ENCODE measurements at places on chromosomes 7 and 10.

DNA sequence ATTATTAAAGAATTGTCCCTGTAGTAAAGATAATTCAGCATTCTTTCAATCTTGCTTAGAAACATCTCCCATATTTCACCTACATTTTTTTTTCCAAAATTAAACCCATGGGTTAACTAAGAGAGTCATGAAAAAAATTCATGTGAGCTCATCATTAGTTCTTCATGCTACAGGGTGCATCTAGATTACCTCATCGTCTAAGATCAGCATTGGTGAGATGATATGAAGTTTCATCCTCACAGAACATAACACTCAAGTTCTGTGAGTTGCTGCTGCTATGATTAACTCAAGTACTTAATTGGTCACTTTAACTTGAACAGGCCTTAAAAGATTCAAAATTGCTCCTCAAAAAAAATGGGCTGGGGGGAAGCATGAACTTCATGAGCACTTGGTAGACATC is 50.0 kb downstream of the RAB11FIP2 start:
- DNase-seq = no peak

DNA sequence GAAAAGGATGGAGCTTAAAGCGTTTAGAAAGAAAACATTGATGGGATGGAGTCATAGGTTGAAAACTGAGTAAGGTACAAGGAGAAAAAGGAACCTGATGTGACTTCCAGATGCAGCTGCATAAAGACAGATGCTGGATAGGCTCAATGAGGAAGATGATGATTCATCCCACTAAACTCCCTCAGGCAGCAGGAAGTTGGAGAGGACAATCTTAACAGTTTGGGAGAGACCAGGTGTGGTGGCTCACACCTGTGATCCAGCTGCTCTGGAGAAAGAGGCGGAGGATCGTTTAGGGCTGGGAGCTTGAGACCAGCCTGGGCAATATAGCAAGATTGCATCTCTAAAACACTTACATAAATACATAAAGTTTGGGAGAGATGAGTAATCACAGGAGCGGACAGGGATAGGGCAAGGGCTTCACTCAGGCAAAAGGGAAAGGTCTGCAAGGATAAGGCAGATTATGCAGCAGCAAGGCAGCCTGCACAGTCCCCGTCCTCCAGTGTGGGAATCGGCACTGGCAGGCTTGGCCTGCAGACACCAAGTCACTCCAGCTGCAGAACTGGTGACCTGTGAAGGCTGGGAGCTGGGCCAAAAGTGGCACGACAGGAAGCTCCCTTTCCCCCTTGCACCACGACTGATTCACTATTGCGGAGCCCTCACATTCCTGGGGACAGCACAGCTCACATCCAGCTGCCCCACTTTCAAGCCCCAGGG is 438.5 kb downstream of the GRID1 start:
- DNase-seq = no peak

DNA sequence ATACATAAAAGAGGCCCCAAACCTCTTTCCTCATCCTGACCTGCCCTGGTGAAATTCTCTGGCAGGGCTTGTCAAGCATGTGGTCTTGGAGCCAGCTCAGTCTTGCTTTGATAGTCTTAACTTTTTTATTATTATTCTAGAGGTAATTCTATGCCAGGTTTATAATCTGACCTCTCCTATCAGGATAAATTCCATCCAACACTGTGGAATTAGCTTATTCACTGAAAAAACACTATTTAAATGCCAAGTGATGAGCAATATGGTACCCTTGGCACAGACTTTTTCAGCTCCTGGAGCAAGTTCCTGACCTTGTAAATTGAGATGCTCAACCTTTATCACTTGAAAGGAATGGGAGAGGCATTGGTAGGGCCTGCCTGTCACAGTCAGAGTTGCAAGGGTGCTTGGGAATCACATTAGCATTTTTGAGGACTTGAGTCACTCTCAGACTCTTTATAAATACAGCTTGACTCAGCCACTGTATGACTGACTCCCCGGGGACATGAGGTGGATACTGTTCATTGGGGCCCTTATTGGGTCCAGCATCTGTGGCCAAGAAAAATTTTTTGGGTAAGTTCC is at the start of gene CPA4:
CPA4 (plus strand) TSS at position 480 of the 576 bp plus-strand sequence; CDS start at position 500, 20 bp downstream.
- DNase-seq = no peak

- DNase-seq = no peak
These were observed 11.5 kb upstream of the SP8 start for GRCh38 chr7:20798081-20798693.

DNA sequence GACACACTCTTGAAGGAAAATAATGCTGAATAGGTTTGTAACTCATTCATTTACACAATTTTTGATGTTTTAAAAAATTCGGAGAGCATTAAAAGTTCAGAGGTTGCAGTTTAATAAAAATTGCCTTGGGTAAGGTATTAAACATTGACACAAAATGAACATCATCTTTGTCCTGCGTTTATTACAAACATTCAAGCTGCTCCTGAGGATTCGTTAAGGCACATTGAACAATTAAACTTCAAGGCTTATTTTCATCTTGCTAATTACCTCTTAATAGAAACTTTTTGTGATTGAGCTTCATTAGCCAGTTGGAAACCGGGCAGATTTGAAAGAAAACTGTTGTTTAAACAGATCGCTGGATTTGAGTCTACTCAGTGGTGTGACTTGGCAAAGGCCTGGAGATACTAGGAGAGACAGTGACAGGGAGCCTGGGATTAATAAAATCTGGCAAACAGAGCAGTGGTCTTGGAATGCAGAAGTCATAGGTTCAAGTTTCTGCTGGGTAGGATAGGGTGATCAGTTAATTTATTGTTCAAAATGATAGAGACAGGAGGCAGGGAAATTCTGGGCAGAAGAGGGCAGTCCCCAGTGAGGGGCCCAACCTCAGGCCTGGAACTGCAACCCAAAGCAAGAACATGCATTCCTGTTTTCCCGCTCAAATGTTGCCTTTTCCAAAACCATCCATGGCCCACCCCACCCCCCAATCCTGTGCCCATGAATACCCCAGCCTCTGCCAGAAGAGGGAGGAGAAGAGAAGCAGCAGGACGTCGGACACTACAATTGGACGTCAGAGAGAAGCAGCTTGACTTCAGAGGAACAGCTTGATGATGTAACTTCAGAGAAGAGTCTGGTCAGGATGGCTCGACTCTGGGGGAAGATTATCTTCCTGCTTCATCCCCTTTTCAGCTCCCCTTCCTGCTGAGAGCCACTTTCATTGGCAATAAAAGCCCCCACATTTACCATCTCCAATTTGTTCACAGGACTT is 43.5 kb upstream of the SLC35G1 start:
- no peak for DNase-seq

DNA sequence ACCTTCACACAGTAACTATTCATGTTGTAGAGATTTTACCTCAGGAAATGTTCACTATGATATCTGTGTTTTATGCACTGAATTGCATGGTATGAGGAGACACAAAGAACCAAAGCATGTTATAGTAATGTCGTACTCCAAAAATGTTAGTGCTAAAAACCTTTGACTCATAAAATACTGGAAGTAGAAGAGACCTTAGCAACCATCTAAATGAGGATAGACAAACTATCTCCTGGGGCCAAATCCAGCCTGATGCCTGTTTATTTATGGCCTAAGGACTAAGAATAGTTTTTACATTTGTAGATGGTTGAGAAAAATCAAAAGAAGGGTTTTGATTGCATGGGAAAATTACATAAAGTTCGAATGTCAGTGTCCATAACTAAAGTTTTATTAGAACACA is 535.1 kb downstream of the INHBA start:
- no peak for DNase-seq

- DNase-seq = no peak
These were observed 769.3 kb downstream of the SORCS1 start for GRCh38 chr10:106395041-106395749.

GRCh38 chr7:88429382-88429781 is 122.7 kb upstream of the STEAP4 start:
- DNase-seq = no peak

GRCh38 chr10:125521721-125522680 is 161.0 kb downstream of the TEX36 start:
- DNase-seq = no peak

GRCh38 chr10:92757711-92758104 is 68.0 kb downstream of the HHEX start:
- no peak for DNase-seq

DNA sequence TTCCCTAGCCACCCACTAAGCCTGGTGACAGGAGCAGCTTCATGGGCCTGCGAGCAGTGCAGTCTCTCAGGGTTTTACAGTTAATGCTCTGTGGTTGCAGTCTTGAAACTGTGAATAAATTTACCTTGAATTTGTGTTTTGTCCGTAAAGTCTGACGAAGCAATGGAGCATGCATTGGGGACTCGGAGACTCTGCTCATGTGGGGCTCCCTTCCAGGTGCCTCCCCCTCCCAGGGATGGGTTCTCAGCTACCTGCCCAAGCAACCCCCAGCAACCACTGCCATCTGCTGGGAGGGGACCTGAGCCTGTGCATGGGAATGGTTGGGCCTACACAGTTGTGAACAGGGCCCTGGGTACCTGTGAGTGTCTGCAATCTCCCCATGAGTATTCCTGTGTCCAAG is 36.3 kb upstream of the IKZF1 start:
- no peak for DNase-seq

- DNase-seq = peak; percentile 41
These were observed 74.4 kb upstream of the PAX2 start for GRCh38 chr10:100670828-100671479.

- no peak for DNase-seq
These were observed 6.1 kb downstream of the ENTPD1 start for GRCh38 chr10:95761939-95762492.

DNA sequence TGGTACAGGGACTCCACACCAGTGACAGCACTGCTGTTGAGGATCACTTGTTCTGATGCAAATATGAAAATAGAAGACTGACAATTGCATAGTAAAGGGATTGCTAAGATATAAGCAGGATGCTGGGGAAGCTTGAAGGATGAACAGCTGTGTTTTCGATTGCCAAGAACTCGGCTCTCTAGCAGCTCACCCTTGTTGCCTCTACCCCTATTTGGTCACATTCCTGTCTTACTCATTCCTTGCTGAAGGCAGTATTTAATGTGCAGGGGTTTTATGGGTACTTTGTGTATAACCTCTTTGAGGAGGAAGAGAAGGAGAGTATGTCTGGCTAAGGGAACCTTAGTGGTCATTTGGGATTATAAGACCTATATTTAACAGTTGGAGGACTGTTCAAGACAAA is 218.8 kb downstream of the AUTS2 start:
- DNase-seq = no peak

GRCh38 chr7:159172400-159172799 is 27.7 kb upstream of the VIPR2 start:
- DNase-seq = no peak

DNA sequence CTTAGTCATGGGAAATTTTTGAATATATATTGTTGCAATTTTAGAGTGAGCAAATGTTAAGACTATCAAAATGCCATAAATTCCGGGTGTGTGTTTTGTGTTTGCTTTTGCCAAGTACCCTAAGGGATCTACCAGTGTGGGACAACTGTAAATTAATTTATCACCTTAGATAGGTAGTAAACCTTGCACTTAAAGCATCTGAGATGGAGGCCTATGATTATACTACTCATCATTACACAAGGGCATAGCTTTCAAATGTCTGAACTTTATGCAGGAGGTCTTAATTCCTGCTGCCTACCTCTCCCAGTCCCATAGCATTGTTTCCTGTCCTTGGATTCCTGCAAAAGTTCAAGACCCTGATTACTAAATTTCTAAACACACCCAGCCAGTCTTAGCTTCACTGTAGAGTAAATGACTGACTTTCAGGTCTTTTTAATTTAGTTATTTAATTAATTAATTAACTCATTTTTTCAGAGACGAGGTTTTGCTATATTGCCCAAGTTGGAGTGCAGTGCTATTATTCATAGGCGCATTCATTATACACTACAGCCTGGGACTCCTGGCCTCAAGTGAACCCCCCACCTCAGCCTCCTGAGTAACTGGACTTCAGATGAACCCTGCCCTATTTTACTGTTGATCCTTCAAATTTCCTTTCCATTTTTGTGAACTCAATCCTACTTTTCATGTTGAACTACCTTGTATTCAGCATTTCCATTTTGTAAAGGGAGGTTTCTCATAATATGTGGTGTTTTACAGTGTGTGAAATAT is 47.0 kb downstream of the THSD7A start:
- no peak for DNase-seq

DNA sequence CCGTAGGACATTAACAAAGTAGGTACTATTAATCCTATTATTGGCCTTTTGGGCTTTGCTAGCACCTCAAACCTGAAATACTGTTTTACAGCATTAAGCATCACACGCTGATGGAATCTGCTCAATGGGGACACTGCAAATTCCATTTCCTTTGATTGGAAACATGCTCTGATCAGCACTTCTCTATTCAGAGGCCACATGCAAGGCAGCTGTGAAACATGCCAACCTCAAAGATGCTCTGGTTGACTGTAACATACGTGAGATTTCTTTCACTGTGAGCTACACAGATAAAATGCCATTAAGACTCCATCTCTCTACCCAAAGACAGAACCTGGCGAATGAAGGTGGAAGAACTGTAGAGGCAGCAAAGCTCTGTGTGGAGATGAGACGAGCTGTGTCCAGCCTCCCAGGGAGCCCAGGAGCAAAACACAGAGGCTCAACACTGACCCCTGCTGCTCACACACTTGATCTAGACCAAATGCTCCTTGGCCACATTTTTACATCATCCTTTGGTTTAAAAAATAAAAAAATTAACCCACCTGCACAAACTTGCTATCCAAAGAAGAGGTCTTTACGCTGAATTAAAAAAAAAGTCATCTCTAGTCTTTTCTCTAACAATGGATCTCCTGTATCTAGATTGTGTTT is 8.0 kb downstream of the RSU1 start:
- DNase-seq = no peak

- DNase-seq = no peak
These were observed 228.1 kb downstream of the KIF20B start for GRCh38 chr10:89929282-89930026.

DNA sequence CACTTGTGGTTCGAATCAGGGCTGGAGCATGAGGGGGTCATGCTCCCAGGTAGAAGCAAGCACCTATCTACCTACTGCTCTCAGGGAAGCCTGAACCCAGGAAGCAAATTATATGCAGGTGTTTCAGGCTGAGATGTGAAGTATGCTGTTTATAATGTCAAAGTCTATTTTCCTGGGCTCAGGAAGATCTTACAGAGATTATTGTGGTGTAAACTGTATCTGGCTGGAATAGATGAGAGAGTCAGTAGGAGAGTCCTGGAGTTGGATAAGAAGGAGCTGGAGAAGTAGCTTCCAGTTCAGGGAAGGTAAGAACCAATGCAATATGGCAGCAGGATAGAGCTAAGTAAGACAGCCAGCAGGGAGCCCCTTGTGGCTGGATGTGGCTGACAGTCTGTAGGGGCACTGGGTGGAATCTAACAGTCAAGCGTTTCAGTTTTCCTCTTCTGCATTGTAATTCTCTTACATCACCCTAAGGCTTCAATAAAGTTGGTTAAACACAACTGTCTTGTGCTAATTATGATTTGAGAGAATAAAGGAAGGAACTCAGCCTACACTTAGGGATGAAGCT is 105.9 kb upstream of the EEPD1 start:
- no peak for DNase-seq

DNA sequence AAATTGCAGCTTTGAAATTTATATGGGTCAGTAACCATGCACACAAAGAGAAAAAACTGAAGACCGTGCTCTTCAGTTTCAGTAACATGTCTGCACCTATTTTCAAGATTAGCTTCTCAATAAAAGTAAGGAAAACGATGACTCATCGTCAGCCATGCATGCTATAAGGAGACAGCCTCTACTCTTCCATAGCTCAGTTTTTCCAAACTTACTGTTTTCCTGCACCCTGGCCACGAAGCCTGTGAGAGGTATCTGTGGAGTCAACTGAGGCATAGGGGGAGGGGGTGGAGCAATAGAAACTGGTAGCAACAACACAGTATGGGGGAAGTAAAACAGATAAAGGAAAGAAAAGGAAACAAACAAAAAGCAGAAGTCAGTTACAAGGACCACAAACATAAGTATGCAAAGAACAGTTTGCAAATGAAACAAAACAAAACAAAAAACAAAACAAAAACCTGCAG is 58.0 kb downstream of the PDSS1 start:
- no peak for DNase-seq
